ENCODE measurements at places on chromosomes 3 and 15.

- no peak for DNase-seq
These were observed 8.1 kb upstream of the TIGIT start for GRCh38 chr3:114285648-114286230.

DNA sequence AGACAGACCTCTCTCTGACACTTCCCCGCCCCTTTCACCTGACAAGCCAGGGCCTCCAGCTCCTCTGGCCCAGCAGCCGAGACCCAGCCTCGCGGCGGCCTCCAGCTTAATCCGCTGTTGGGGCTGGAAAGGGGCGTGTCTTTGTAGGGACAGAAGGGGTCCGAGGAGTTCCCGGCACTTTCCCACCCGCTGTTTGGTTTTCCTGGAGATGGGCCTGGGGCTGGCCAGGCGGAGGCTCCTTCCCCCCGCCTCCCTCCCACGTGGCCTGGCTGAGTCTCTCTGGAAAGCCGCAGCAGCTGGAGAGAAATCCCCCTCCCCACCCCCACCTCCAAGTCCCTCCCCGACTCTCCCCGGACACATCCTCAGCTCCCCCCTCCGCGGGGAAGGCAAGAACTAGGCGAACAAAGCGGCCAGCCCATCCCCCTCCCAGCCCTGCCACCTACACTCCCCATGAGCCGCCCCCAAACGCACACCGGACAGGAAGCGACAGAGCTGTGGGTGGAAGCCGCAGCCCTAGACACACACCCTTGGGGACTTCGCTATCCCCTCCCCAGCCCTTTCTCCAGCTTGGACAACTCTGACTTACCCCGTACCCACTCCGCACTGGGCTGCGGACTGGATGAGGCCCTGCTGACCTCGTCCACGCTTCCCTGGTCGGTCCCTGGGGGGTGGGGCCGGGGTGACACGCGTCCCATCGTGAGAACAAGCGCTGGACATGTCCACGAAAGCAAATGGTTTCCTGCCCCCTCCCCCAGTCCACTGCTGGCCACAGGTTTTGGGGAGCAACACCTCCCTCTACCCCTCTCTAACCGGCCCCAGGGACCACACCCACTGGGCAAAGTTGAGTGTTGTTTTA, 1.2 kb downstream of the IGDCC4 start:
- DNase-seq: peak; percentile 19

GRCh38 chr15:61906961-61907752, 153.1 kb downstream of the VPS13C start:
- no peak for DNase-seq

GRCh38 chr3:99920481-99921376, 103.1 kb downstream of the CMSS1 start:
- peak; percentile 53 for DNase-seq

GRCh38 chr3:9035473-9035872, 72.2 kb upstream of the RAD18 start:
- DNase-seq: no peak

DNA sequence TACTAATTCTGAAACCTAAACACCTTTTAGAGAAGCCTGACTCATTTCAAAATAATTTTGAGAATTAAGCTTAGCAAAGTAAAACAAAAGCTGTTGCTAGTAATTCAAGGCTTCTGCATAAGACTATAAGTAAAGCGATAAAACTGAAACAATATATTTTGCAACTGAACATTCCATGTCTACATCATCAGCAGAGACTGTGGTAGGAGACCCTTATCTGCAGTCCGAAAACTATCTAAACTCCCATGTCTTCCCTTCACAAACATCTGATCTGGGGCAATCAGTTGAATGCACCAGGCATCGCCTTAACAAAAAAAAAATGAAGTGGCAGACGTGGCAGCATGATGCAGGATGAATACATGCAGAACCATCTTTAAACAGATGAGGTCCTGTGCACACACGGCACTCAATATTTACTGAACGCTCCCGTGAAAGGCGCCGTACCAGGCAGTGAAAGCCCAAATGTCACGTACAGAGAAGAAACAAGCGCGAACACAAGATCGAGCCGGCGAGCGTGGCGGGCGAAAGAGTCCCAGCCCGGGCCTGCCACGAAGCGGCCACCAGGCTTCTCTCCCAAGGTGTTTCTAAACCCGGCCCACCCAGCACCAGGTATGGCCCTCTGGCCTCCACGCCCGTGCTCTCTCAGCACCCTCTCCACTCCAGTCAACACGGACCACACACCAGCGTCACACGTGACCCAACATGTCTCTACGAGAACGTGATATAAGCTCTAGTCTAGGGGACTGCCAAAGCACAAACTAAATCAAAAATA, 63.0 kb downstream of the CHSY1 start:
- DNase-seq: no peak

DNA sequence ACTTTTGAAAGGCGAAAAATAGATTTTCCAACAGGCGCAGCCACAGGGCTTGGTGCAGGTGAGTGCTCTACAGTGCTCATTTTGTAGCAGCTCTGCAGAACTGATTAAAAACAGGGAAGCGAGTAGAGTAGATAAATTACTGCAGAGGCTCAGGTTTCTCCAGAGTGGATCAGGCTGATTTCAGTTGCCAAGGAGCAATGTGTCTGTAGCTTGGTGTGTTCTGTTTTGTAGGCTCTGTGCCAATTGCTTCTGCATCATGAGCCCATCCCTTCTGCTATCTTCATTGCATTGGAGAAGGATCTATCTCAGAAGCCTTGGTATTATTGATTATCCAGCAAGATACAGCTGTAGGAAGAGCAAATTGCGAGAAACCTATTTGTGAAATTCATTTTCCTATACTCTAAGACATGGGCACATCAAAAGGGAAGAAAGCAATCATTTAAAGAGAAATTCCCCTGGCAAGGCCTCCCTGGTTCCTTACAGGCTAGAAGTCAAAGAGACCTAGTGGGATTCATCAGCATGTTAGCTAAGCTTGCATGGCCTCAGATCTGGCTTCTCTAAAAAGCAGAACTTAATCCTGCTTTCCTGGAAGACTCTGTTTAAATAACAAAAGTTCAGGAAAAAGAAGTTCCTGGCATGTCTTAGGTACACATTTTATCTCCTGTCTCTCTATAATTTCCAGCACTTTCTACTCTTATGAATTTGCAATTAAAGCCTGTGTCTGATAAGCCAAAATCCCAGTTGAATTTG, 432.4 kb upstream of the ATP10A start:
- DNase-seq: peak; percentile 60

GRCh38 chr3:197354568-197355001, 56.2 kb upstream of the DLG1 start:
- peak; percentile 44 for DNase-seq
